ENCODE measurements at places on chromosomes 6 and 20. TPM values are rescaled to one million over a fixed set of nuclear protein-coding genes. Genes with fewer than 3 reads are reported as not detected.

- no peak for DNase-seq
These were observed 247.9 kb downstream of the ANKRD60 start for GRCh38 chr20:57980506-57980905.

DNA sequence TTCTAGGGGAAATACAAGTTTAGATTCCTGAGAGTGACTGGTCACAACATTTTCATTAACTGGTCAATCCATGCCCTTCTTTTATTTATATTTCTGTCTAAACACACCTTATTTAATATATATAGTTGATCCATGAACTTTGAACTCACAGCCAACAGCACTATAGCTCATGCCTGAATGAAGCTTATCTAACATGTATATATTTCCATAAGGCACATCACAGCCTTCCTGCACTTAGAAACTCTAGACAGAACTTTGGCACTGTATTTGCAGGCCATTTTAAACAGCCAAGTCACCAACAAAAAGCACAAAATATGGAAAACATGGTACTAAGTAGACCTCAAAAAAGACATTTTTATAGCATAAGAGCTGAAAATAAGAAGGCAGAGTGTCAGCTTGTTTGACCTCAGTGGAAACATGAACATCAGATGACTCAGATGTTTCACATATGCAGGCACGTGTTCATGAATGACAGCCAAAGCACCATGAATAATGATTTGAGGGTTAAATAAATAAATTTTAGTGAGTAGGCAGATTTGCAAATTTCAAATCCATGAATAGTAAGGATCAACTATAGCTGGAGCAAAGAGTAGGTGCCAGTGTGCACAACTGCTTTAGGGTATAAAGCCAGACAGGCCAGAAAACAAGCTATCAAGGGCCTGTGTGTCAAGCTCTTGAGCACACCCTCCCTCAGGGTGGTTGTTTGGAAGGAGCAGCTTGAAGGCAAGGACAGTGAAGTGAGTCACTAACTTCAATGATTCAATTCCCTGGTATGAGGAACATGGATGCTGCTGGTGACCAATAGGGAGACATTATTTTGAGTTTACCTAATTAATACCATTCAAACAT, 88.9 kb upstream of the NT5E start:
- peak; percentile 90 for DNase-seq

DNA sequence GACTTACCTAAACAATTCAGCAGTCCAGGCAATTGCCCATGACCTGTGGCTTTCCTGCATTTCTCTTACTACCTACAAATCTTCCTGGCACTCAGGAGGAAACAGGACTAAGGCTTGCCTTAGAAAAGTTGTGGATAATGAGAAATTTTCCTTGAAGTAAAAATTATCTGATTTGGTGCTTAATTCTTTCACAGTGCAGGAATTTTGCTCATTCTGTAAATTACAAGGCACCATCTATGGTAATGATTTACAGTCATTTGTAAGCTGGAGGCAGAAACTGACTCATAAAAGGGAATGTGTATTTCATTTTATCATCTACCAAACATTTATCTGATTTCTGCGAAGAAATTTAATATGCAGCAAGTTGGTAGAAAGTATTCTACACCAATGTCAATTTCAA, 211.5 kb upstream of the FKBP1C start:
- no peak for DNase-seq

- DNase-seq, result no peak
These were observed 3.0 kb upstream of the ABCF1 start for GRCh38 chr6:30568245-30568644.

- DNase-seq, result no peak
These were observed 168.1 kb upstream of the HDDC2 start for GRCh38 chr6:125469915-125470314.

QKI gene
- polyA plus RNA-seq, result 165 TPM

ZNF311 gene
- polyA plus RNA-seq, result 0.63 TPM

LTA gene
- not detected for polyA plus RNA-seq

All from AG04450 (cell line).